ENCODE measurements at places on chromosomes 13 and 19. TPM values are rescaled to one million over a fixed set of nuclear protein-coding genes. Genes with fewer than 3 reads are reported as not detected.

ZIC2 gene
- total RNA-seq, result not detected

FFAR1 gene
- total RNA-seq, result not detected

DNA sequence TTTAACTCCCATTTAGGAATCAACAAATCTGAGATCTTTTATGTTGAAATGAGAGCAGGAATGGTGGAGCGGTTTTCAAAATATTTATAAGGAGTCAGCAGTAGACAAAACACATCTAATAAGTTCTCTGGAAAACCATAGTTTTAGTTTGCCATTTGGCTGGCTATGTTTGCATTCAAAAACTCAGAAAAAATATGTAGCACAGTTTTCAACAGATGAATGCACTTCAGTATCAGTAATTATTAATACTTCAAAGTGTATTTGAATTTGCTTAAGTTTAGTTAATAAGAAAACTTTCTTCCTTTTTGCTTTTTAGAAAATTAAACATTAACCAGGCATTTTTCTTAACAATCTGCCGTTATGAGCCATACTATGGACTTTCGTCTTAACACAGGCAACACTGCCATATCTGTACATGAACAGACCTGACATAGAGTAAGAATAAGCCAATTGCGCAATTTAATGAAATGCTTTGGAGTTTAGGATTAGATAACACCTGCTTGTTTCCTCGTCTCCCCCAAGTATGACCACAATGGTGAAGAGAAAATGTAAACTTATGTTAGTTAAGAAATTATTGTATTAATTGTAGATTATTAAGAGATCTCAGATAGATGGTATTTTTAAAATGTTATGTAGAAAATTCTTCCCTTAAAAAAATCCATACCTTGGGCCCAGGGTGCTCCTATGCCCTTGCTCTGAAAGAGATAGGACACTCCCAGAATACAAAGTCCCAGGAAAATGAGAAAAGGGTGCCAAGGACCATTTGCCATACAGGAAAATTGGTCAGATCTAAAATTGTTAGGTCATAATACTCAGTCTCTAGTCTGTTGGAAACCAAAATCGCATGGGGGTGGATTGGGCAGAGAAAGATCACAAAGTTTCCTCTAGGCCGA is 552.3 kb upstream of the ARGLU1 start:
- DNase-seq, result no peak

GRCh38 chr13:44760434-44760833 is 184.3 kb upstream of the TSC22D1 start:
- DNase-seq, result no peak

GRCh38 chr19:58003174-58003828 is 681 bp upstream of the ZNF606 start:
- no peak for DNase-seq

DNA sequence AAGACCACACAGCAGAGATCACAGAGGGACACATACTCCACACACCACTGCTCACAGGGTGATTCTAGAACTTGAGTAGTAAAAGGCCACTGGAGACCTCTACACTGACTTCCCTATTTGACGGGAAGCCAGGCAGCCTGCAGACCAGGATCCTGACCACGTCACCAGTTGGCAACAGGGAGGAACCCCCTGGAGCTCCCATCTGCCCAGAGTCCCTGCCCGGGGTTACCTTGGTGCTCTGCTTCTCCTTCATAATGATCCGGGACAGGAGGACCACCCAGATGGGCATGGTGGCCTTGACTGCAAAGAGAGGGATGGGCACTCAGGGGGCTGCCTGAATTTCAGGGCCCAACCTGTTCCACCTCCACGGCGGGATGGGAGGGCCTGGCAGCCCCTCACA is 932 bp downstream of the SLC35E1 start:
- peak; percentile 55 for DNase-seq

GRCh38 chr13:19632915-19633478 is 462 bp upstream of the MPHOSPH8 start:
- DNase-seq, result no peak

- no peak for DNase-seq
Observed at GRCh38 chr19:4720037-4720700, 3.5 kb downstream of the DPP9 start.

- DNase-seq, result no peak
Observed at GRCh38 chr13:92767468-92767867, 459.1 kb upstream of the GPC6 start.

- DNase-seq, result no peak
Observed at GRCh38 chr13:87453244-87453643, 217.9 kb upstream of the SLITRK5 start.

GRCh38 chr13:29844441-29844840 is 6.0 kb downstream of the UBL3 start:
- DNase-seq, result no peak

- no peak for DNase-seq
Observed at GRCh38 chr19:7691497-7691896, 10.4 kb downstream of the FCER2 start.

Data from right cardiac atrium (tissue), 5 donors.